ENCODE measurements at places on chromosomes 1 and 21.

DNA sequence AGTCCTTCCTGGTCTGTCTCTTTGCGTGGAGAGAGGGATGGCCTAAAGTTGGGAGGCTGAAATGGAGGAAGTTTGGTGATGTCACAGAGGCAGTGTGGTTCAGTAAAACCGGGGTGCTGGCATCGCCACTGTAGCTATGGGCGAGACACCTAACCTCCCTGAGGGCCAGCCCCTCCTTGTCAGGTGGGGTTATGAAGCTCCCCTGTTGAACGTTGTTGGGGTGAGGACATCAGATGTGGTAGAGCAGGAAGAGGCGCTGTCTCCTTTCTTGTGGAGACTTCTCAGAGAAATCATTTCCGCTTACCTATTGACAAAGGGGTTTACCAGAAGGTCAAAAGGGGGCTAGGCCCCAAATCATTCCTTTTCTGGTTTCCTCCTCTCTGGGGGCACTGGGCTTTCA, 294.7 kb downstream of the SIPA1L2 start:
- no peak for DNase-seq

GRCh38 chr1:10319750-10320149, 79.1 kb upstream of the PGD start:
- no peak for DNase-seq

GRCh38 chr1:43247256-43247921, 22.4 kb upstream of the TMEM125 start:
- DNase-seq, result no peak

DNA sequence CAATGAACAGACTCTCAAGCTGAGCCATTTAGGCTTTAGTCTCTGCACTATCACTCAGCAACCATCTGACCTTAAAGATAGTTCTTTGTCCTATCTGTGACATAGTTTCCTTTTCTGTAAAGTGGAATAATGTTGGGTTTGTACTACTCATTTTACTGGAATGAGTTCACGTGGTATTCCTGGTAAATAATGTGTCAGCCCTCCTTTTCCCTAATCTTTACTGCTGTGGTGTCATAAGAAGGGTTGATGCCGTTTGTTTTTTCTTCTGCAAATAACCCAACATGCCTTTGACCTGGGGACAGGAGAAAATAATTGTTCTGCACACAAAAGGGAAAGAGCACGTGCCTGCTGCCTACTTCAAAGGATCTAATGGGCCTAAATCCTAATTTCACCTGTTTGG, 297.8 kb downstream of the BRINP3 start:
- DNase-seq, result no peak

GRCh38 chr1:165075725-165076370, 280.7 kb downstream of the LMX1A start:
- DNase-seq, result no peak

DNA sequence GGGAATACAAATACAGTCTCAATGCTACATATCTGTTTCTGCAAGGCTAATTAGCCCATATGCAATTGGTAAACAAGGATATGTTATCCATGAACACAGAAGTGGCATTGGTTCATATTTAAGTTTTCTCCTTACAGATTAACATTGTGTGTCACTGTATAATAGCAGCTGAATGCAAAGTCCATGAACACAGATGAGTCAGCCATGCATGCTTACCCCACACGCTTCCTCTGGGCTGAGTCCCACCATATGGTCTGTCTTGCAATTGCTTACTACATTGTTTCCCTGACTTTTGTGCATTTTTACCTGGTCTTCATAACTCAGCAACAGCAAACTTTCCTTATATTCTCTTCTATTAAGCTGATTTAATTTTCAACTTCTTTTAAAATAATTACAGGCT, 41.5 kb upstream of the TSNAX start:
- no peak for DNase-seq

- DNase-seq, result no peak
Observed at GRCh38 chr1:4165686-4166300, 265.7 kb upstream of the C1orf174 start.

DNA sequence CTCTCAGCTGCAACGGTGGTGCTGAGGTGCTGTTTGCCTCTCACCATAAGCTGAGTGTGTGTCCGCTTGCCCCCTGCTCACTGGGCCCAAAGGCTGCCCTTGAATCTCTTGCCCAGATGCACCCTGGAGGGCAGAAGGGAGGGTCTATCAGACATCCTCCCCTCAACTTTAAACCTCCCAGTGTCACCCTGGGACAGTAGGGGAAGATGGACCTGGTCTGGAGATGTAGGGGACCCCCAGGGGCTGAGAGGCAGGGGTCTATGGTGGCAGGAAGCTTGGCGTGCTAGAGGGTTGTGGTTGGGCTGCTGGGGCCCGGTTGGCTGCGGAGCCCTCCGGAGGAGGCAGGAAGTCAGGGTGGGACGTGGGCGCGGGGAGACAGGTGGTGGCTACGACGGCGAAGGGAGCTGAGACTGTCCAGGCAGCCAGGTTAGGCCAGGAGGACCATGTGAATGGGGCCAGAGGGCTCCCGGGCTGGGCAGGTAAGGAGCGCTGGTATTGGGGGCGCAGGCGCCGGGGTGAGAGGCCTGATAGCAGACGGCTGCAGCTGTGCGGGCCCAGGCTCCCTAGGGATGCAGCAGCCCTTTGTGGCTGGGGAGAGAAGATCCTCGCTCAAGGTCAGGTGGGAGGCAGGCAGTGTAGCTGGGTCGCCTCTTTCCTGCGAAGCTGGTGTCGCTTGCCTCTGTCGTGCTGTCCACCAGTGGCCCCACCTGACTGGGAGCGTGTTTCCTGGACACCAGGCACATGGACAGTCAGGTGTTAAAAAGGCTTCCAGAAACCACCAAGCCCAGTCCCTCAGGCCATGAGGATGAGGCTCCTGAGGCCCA, at the start of gene LCK:
Gene LCK, plus strand, starts transcription at position 373 of the 824 bp plus-strand sequence. CDS start 23,065 bp downstream, outside the sequence.
- DNase-seq, result no peak

DNA sequence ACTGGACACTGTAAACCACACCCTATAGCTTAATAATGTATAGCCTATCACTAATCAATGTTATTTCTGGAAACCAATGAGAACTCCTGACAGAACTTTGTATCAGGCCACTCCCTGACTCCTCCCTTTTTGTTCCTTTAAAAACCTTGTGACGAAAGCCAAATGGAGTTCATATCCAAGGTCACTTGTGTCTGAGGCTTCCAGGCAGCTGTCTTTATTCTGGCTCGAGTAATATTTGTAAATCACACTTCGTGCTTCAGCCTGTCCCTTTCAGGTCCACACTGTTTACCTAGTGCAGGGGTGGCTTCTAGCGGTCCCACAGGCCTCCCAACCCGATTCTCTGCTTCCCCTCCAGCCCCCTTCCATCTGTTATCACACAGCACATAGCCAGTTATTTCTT, 16.2 kb upstream of the CAPN9 start:
- DNase-seq, result no peak

GRCh38 chr1:25088946-25089345, 143.4 kb downstream of the SYF2 start:
- no peak for DNase-seq

DNA sequence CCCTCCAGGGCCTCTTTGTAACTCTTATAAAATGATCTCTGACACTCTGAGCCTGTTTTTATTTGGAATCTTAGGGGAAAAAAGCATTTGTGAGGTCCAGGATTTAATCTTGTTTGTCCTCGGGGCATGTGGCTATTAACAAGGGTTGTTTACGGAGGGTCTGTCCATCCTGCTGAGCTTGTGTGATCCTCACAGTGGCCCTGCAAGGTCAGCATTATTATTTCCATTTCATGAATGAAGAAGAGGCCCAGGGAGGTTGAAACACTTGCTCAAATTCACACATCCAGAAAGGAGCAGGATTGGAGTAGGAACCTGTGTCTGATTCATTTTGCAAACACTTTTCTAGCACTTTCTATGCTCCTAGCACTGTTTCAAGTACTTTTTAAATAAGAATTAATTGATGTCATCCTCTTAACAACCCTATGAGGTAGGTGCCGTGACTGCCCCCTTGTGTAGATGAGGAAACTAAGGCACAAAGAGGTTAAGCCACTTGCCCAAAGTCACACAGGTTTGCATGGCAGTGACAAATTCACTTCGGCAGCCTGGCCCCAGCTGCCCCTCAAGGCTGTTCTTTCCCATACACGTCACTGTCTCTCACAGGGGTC, 178.9 kb downstream of the MIS18A start:
- no peak for DNase-seq

- DNase-seq, result no peak
Observed at GRCh38 chr1:110602466-110602865, 3.7 kb downstream of the KCNA2 start.

DNA sequence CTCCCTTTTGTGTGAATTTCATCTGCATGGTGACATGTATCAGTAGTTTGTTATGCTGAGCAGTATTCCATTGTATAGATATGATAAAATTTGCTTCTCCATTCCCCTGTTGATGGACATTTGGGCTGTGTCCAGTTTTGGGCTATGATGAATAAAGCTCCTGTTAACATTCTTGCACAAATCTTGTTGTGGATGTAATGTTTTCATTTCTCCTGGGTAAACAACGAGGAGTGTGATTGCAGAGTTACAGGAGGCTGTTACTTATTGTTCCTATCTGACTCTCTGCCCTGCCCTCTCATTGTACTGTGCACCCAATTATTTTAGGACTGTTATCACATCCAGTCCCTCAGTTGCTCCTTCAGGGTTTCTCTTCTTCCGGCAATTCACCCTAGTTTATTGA, 24.2 kb downstream of the MAPKAPK2 start:
- DNase-seq, result no peak

GRCh38 chr1:44062656-44063179, 31.5 kb upstream of the SLC6A9 start:
- DNase-seq, result no peak

DNA sequence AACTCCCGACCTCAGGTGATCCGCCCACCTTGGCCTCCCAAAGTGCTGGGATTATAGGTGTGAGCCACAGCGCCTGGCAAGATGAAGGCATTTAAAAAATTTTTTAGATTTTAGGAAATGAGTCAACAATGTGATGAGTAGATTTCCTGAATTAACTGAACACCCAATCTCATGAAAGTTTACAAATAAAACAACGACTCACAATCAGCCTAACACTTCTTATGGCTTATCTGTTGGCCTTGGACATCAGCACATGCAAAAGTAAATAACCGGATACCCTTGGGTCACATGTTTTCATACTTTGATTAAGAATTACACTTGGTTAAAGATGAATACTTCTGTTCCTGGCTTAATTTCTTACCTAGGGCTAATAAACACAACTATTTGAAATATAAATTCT, 3.0 kb downstream of the GNG12 start:
- no peak for DNase-seq

DNA sequence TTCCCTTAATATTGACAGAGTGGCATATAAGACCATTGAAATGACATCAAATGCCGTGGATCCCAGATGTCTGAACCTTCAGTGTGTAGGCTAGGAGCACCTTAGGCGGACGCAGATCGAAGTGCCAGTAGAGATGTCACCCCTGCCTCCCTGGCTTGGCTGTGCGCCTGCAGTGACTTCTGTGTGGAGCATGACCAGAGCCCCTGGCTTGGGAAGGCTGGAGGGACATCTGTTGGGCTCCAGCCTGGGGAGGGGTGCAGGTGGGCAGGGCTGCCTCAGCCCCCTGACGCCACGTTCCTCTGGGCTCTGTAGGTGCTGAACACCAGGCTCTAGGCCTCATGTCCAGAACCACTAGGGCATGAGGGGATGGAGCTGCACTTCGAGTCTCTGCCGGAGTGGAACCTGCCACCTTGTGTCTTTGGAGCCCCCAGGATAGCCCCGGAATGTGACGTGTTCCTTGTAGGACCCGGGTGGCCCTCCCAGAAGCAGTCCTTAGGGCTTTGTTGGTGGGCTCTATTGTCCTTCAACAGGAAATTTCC, 103.8 kb downstream of the ADARB1 start:
- no peak for DNase-seq

DNA sequence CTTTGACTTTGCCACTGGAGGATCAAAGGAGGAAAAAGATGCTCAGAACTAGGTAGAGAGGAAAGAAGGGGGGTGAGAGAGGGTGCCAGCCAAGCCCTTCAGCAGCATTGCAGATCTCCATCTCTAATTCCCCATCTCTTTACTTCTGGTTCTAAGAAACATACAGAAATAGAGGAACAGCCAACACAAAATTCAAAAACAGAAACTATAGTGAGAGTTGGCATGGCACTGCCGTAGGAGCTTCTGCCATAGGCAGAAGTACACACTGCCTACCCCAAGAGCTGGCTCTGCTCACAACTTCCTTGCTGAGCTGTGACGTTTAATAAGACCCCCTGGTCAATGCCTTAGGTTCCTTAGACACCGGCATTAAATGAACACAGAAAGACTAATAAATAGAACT, 26.6 kb upstream of the RPF1 start:
- DNase-seq, result no peak

GRCh38 chr1:224252479-224252878, 69.4 kb downstream of the DEGS1 start:
- DNase-seq, result no peak

DNA sequence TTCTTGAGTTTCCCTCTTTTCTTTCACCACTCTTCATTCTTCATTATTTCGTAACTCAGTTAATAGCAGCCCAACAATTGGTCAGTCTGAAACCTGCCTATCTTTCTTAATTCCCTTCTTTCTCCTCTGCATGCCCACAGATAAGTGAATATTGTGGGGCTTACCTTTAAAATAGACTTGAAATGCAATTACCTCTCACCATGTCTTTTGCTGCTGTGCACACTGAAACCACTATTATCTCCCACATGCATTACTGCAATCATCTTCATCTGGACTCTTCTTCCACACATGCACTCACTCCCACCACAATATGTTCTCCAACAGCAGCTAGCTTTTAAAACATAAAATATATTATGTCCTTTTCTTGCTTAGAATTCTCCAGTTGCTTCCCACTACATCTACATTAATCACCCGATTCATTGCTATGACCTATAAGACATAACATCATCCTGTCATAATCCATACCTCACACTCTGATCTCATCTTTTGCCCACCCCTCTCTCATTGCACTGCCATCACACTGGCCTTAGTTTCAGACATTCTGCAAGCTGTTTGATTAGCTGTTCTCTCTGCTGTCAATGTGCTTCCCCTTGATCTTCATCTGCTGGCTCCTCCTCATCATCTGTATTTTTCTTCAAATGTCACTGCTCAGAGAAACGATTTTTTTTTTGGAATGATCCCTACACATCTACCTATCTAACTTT, 304.8 kb downstream of the PTPRC start:
- DNase-seq, result no peak

- no peak for DNase-seq
Observed at GRCh38 chr1:184167352-184167751, 115.8 kb downstream of the TSEN15 start.

DNA sequence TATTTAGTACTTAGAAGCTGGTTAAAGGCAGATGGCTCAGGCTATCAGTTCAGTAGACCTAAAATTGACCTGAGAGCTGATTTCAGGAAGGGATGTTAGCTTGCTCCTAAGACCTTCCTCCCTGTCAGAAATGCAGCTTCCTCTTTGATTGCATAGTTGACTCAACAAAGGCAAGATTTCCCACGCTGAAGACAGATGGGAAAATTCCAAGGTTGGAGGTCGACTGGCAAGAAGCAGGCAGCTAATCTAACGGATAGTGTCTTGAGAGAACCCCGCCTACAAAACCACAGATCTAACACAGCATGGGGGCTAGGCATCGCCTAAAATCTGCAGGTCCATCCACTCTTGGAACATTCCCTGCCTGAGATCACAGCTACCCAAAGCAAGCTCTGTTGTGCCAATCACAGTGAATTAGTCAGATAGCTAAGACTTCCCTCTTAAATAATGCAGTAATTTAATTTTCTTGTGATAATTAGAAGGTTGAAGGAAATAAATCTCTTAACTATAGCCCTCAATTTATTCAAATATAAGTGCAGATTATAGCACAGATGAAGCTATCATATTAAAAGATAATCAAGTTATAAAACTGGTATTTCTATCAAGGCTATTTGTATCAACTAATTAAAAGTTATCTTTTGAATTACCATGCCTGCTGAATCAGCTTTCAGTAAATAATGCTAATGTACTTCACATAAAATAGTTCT, 357.8 kb upstream of the SGIP1 start:
- DNase-seq, result no peak

GRCh38 chr1:226674892-226675714, 64.0 kb downstream of the ITPKB start:
- peak; percentile 40 for DNase-seq

All from stimulated activated CD8-positive, alpha-beta memory T cell treated with anti-CD3 and anti-CD28 coated beads, Interleukin-4, amount 100 ng/mL, for 1 hour (primary cell).